ENCODE measurements at places on chromosomes 11 and 22. TPM values are rescaled to one million over a fixed set of nuclear protein-coding genes. Genes with fewer than 3 reads are reported as not detected.

Gene DNAJB13
- not detected for total RNA-seq

Gene GAL3ST3
- total RNA-seq, result not detected

GRCh38 chr22:41722496-41722895 lies 23.2 kb downstream of the MEI1 start:
- no peak overlapping the region for H3K4me3 ChIP-seq
- H3K27me3 ChIP-seq, result no peaks in the 10 kb centered on the region
- no peak overlapping the region for H3K27ac ChIP-seq
- no peak for DNase-seq
- no peaks in the 10 kb centered on the region for H3K4me1 ChIP-seq
- H3K36me3 ChIP-seq, result no peaks in the 10 kb centered on the region

Gene OR8A1
- total RNA-seq, result not detected

- H3K36me3 ChIP-seq, result no peaks in the 10 kb centered on the region
- no peak overlapping the region for H3K27ac ChIP-seq
- DNase-seq, result peak; percentile 50
- H3K4me3 ChIP-seq, result no peak overlapping the region
Measured at GRCh38 chr22:48491451-48491941, 1336.2 kb downstream of the BRD1 start.

Gene HTR3A
- total RNA-seq, result not detected

Gene CBX7
- total RNA-seq, result 261 TPM

- peaks cover 8% of the 10 kb centered on the region for H3K4me1 ChIP-seq
- no peaks in the 10 kb centered on the region for H3K36me3 ChIP-seq
- H3K27me3 ChIP-seq, result no peaks in the 10 kb centered on the region
- DNase-seq, result no peak
- no peak overlapping the region for H3K27ac ChIP-seq
Measured at GRCh38 chr11:77471558-77472193, 2.2 kb downstream of the PAK1 start.

- H3K27me3 ChIP-seq, result peaks cover 5% of the 10 kb centered on the region
- no peak for DNase-seq
- H3K27ac ChIP-seq, result no peak overlapping the region
- H3K4me3 ChIP-seq, result no peak overlapping the region
Measured at GRCh38 chr11:45100339-45100738, 46.1 kb upstream of the PRDM11 start.

Gene MFRP
- not detected for total RNA-seq

- no peaks in the 10 kb centered on the region for H3K4me1 ChIP-seq
- H3K4me3 ChIP-seq, result no peak overlapping the region
- no peaks in the 10 kb centered on the region for H3K36me3 ChIP-seq
- H3K27ac ChIP-seq, result no peak overlapping the region
Measured at GRCh38 chr11:9905501-9905951, 241.6 kb downstream of the SWAP70 start.

DNA sequence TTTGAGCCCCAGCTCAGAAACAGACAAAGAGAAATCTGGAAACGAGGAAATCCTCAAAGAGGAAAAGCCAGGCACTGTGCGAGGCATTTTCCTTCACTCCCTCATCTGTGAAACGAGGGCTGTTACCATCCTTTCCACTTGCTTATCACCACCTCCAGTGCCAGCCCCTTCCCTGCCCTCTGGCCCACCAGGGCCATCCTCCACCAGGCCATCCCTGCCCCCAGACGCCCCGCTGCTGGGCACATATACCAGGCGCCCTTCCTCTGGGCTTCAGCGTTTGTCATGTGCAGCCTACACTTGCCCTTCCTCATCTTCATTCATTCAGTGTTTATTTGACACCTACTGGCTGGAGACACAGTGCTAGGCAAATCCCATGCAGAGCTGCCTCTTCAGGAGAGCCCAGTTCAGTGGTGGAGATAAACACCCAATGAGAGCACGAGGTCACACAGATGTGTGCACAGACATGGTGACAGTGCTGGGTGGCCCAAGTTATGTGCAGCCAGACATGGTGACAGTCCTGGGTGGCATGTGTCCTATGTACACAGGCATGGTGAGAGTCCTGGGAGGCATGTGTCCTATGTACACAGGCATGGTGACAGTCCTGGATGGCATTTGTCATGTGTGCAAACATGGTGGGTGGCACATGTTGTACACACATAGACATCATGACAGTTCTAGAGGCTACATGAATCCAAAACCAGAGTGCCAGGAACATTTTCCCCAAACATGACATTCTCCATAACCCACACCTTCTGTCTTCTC lies 9.7 kb downstream of the SPTBN2 start:
- H3K27ac ChIP-seq, result no peak overlapping the region
- H3K4me3 ChIP-seq, result no peak overlapping the region
- no peaks in the 10 kb centered on the region for H3K36me3 ChIP-seq
- H3K27me3 ChIP-seq, result no peaks in the 10 kb centered on the region
- no peaks in the 10 kb centered on the region for H3K4me1 ChIP-seq
- no peak for DNase-seq

GRCh38 chr11:77884186-77884828 lies 63.4 kb downstream of the AAMDC start:
- no peaks in the 10 kb centered on the region for H3K4me1 ChIP-seq
- H3K4me3 ChIP-seq, result no peak overlapping the region
- no peak overlapping the region for H3K27ac ChIP-seq
- no peak for DNase-seq
- no peaks in the 10 kb centered on the region for H3K27me3 ChIP-seq

GRCh38 chr11:79263001-79263400 lies 177.8 kb downstream of the TENM4 start:
- no peaks in the 10 kb centered on the region for H3K36me3 ChIP-seq
- no peak for DNase-seq
- no peaks in the 10 kb centered on the region for H3K27me3 ChIP-seq

DNA sequence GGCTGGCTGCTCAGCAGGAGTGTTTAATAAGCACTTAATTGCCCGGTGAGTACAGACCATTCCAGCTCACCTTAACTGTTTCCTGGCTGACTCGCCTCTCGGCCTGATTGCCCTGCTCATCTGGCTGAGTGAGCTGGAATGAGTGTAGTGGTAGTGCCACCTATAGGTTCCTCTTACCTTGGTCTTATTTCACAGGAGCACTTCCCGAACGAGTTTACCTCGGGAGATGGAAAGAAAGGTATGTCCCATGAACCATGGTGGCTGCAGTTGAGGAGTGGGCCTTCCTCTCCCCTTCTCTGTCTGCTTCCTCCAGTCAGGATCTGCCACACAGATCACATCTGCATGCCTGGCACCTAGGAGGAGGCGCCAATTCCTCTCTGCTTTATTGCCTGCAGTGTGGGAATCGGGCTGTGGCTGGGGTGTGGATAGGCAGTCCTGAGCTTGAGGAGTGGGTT lies 26.7 kb downstream of the UPB1 start:
- peaks cover 5% of the 10 kb centered on the region for H3K4me1 ChIP-seq
- no peak overlapping the region for H3K4me3 ChIP-seq
- no peaks in the 10 kb centered on the region for H3K36me3 ChIP-seq

Gene NLRP14
- not detected for total RNA-seq

- H3K27ac ChIP-seq, result no peak overlapping the region
- no peaks in the 10 kb centered on the region for H3K27me3 ChIP-seq
- H3K36me3 ChIP-seq, result peaks cover 30% of the 10 kb centered on the region
- no peak for DNase-seq
- H3K4me1 ChIP-seq, result no peaks in the 10 kb centered on the region
Measured at GRCh38 chr11:70210051-70210501, 7.0 kb downstream of the FADD start.

GRCh38 chr11:34270711-34271110 lies 87.1 kb downstream of the ABTB2 start:
- H3K36me3 ChIP-seq, result no peaks in the 10 kb centered on the region
- no peak overlapping the region for H3K4me3 ChIP-seq
- DNase-seq, result no peak

Gene OTOG
- total RNA-seq, result not detected

Gene SCN4B
- 1.1 TPM for total RNA-seq

DNA sequence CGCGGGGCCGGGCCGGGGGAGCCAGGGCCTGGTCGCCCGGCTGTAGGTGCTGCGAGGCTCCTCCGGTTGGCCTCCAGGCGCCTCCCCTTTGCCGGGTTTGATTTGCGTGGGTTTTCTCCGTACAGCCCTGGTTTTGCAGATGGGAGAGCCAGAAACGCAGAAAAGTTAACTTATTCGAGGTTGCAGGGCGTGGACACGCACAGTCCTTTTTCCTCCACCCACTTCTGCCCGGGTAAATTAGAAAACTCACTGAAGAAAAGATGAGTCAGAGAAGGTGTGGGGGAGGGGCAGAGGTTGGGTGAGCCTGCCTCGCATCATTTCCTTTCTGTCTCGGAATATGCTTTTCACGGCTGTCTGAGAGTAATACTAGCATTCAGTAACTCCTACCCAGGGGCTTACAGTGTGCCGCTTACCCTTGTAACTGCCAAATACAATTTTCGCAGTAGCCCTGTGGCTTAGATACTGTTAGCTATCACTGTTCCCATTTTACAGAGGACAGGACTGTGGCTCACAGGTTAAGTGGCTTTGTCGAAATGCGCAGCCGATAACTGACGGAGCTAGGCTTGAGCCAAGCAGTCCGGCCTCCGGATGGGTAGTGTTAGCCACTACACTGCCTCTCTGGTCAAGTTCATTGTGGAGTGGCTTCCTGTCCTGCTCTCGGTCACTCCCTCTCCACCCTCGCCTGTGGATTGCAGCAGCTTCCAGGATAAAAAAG lies 812 bp downstream of the FADD start:
- peaks cover 27% of the 10 kb centered on the region for H3K36me3 ChIP-seq
- H3K4me1 ChIP-seq, result peaks cover 18% of the 10 kb centered on the region
- peak overlapping the region; percentile 82 for H3K27ac ChIP-seq
- peak overlapping the region; percentile 78 for H3K4me3 ChIP-seq
- no peaks in the 10 kb centered on the region for H3K27me3 ChIP-seq

Gene SYT9
- 3.1 TPM for total RNA-seq

Gene MPZL2
- total RNA-seq, result 53.0 TPM

Gene TEAD1
- 112 TPM for total RNA-seq

GRCh38 chr11:75815345-75816168 lies 547 bp downstream of the UVRAG start:
- peak; percentile 70 for DNase-seq
- H3K27ac ChIP-seq, result peak overlapping the region; percentile 89

- H3K36me3 ChIP-seq, result no peaks in the 10 kb centered on the region
- peaks cover 5% of the 10 kb centered on the region for H3K4me1 ChIP-seq
- no peak overlapping the region for H3K27ac ChIP-seq
- H3K4me3 ChIP-seq, result no peak overlapping the region
- DNase-seq, result no peak
Measured at GRCh38 chr22:26552466-26552865, 37.5 kb downstream of the TPST2 start.

DNA sequence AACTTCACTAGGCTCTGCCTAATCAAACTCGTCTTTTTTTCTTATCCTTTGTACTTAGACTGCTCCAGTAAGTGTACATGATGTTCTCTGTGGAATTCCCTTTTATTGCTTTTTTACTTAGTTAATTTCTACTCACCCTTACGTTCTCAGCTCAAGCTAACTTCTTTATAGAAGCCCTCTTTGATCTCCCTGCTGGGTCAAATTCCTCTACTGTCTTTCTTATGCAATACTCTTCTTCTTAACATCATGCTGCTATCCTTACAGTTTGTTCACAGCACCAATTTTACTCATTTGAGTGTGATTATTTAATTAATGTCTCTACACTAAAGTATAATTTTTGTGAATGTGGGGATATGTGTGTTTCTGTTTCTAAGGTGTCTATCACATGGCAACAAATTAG lies 498.3 kb downstream of the CNTN5 start:
- no peak overlapping the region for H3K4me3 ChIP-seq
- H3K27ac ChIP-seq, result no peak overlapping the region
- no peaks in the 10 kb centered on the region for H3K36me3 ChIP-seq
- no peaks in the 10 kb centered on the region for H3K4me1 ChIP-seq

All from ascending aorta (tissue), 2 donors.